ENCODE measurements at places on chromosomes 12 and 14.

GRCh38 chr12:42923583-42923982 lies 334.0 kb upstream of the PRICKLE1 start:
- DNase-seq, result no peak

DNA sequence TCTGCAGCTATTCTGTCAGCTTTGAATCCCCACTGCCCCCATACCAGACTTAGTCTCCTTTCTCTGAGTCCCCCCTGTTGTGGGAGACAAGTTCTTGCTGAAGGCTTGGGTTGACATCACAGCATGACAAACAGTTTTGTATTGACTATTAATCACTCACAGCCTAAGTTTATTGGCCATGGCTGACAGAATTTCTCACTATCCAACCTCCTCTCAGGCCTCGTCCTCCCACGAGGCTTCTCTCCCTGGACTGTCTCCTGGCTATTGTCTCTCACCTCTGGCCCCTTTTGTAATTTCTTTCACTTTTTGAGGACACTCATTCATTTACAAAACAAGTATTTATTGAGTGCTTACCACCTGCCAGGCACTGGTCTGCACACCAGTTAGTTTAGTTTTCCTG lies 35.2 kb upstream of the DCD start:
- DNase-seq, result no peak

DNA sequence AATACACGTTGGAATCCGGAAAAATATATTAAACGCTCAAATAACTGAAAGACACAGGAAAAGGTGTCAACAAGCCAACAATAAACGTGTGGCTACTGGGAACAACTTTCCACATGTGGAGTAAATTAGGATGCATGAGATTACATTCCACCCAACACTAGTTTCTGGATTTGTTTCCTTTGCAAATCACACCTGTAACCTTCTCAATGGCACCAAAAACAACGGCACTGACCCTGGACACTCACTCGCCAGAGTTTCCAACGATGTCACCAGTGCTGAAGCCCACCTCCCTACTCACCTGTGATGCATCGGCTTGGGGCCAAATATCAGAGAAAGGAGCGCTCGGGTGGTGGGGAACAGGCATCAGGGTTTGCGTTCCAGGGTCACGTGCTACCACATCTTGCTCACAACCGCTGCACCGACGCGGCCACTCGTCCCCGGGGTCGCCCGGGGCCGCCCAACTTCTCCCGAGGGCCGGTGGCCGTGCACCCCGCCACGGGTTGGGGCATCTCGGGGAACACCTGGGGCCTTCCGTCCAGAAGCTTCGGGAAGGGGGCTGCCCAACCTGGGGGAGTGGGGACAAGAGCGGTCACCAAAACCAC lies 629 bp downstream of the PRDM4 start:
- DNase-seq, result no peak

- DNase-seq, result no peak
Observed at GRCh38 chr12:74259199-74259598, 278.4 kb upstream of the ATXN7L3B start.

- no peak for DNase-seq
Observed at GRCh38 chr12:611721-612120, 51.5 kb downstream of the NINJ2 start.

DNA sequence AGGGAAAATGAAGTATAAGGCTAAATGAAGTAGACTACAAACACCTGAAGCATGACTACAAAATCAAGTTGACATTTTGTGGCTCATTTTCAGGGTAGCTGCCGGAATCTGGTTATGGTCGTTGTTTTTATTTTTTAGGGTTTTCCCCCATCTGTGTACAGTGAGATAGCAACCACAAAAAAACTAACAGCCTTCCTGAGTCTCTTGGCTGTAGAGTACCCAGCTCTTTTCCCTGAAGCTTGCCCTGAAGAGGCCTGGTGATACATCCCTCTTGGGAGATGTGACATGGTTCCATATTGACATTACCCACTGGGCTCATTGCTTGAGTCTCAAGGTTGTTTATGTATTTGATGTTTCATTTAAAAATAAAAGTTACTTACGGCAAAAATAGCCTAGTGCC lies 424.0 kb downstream of the ZFP36L1 start:
- no peak for DNase-seq

DNA sequence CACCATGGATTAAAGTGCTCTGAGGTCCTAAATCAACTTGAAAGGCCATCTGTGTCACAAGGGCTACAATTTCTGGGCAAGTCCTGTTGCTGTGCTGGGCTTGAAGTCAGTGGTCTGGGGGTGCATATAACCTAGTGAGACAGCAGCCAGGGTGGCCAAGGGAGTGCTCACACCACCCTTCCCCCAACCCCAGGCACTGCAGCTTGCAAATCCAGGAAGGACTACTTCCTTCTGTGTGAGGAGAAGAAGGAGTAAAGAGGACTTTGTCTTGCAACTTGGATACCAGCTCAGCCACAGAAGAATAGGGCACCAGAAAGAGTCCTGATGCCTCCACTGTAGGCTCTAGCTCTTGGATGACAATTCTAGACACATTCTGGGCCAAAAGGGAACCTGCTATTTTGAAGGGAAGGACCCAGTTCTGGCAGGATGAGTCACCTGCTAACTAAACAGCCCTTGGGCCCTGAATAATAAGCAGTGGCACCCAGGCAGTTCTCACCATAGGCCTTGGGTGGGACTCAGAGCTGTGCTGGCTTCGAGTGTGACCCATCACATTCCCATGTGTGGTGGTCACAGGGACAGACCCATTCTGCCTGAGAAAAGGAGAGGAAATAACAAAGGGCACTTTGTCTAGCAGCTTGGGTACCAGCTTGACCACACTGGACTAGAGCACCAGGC lies 32.6 kb upstream of the DHRS7 start:
- no peak for DNase-seq

- no peak for DNase-seq
Observed at GRCh38 chr12:104990950-104991349, 4.8 kb downstream of the NOPCHAP1 start.

- DNase-seq, result no peak
Observed at GRCh38 chr12:104722601-104723534, 235.2 kb downstream of the SLC41A2 start.

GRCh38 chr12:50727466-50727865 lies 36.4 kb upstream of the ATF1 start:
- DNase-seq, result no peak

DNA sequence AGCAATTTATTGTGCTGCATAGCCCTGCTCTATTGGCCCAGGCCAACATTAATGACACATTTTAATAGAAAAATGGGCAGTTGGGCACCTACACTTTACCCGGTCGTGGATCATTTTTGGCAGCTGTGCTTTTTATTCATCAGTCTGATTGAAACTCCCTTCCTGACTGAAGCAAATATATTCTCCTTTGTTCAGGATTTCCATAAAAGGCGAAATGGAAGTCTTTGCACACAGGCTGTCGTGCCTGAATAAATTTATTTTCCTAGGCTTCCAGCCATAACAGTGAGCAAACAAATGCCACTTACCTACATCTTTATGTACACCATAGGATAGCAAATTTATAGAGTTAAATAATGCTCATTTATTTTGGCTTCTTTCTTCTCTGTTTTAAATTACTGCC lies 480.7 kb upstream of the DCN start:
- DNase-seq, result no peak

- no peak for DNase-seq
Observed at GRCh38 chr12:115660211-115660805, 617.2 kb downstream of the MED13L start.

- DNase-seq, result no peak
Observed at GRCh38 chr14:31320216-31320615, 100.1 kb downstream of the HEATR5A start.

DNA sequence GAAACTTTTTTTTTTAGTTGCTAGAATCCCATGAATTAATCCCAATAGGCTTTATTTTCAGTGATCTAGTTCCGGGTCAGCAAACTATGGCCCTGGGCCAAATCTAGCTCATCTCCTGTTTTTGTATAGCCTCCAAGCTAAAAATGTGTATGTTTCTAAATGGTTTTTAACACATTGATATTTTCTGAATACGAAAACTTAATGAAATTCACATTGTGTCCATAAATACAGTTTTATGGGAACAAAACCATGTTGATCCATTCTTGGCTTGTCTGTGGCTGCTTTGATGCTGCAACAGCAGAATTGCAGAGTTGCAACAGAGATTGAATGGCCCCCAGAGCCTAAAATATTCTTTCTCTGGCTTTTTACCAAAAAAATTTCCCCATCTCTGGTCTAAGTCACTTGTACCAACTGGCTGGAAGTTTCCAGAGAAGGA lies 47.5 kb downstream of the ZNF664 start:
- no peak for DNase-seq

DNA sequence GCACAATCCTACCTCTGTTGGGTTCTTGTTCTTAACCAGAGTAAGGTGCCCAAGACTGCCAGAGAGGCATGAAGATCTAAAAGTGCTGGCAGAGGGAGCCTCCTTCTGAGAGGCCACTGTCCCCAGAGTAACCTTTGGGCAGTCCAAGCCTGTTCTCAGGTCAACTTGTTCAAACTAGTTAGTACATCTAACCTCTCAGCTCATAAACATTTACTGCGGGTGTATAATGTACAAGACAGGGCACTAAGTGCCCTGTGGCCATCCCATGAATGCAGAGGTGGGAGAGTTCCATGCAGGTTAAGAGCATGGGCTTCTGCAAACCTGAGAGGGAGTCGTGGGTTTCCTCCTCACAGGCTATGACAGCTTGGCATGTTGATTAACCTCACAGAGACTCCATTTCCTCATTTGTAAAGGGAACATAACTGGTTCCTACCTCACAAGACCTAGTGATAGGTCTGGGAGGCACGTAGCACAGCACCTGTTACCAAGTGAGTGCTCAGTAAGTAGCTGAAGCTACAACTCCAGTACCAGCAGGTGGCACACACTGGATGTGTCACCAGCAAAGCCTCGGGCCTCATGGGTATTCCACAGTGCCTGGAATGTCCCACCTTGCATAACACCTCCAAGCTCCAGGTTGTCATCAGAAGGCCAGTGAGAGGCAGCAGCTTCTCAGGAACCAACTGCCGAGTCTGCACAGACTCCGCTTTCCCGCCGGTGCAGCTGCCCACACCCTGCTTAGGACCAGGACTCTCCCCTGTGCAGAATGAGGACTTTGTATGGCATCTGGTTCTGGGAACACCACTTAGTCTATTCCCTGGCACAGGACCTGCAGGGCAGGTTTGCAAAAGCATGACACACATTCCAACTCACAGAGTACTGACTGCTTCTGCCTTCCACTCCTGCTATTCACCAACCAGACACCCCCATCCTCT lies 4.4 kb downstream of the VDR start:
- DNase-seq, result no peak

- DNase-seq, result no peak
Observed at GRCh38 chr12:89067421-89068187, 284.7 kb downstream of the DUSP6 start.

DNA sequence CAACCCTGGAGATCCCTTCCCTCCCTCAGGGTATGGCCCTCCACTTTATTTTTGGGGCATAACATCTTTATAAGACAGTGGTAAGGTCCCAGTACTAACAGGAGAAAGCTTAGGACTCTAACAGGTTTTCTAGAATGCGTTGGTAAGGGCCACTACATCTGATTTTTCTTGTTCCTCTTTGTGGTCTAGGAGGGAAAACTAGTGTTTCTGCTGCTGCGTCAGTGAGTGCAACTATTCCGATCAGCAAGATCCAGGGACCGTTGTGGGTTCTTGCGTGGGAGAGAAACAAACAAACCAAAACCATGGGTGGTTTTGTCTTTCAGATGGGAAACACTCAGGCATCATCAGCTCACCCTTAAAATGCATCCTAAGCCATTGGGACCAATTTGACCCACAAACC lies 123.6 kb upstream of the SLC16A7 start:
- DNase-seq, result no peak

Data from stimulated activated CD4-positive, alpha-beta T cell treated with anti-CD3 and anti-CD28 coated beads, TNF-alpha, amount 100 ng/mL, for 4 hours (primary cell).